ENCODE measurements at places on chromosomes 1 and 21.

DNA sequence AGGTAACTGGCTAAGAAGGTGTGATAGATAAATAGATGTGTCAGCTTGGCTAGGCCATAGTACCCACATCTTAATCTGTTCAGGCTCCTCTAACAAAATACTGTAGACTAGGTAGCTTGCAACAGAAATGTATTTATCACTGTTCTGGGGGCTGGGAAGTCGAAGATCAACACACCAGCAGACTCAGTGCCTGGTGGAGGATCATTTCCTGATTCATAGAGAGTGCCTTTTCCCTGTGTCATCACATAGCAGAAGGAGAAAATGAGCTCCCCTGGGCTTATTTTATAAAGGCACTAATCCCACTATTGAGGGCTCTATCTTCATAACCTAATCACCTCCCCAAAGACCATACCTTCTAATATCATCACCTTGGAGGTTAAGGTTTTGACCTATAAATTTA lies 532.7 kb upstream of the OLFM3 start:
- no peak for DNase-seq

GRCh38 chr1:180195401-180195800 lies 34.7 kb upstream of the LHX4 start:
- no peak for DNase-seq

DNA sequence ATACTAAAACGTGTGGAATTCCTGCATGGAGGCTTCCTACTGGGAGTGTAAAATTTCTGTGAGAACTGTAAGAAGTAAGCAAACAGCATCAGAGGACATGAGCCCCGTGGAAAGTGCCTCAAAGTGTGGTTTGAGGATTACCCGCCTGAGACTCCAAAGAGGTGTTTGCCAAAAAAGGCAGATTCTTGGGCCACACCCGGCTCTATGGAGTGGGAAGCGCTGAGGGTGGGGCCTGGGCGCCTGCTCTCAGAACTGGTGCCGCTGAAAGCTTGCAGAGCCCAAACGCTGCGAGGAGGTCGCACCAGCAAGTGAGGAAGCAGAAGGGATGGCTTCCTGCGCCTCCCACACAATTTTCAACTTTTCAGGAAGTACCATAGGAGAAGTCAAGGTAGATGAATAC lies 43.0 kb upstream of the PSEN2 start:
- DNase-seq = no peak

GRCh38 chr21:41368735-41369104 lies 6.9 kb downstream of the MX2 start:
- no peak for DNase-seq

- no peak for DNase-seq
Measured at GRCh38 chr1:44047131-44047530, 15.9 kb upstream of the SLC6A9 start.

GRCh38 chr1:225410036-225410435 lies 17.8 kb downstream of the LBR start:
- DNase-seq = no peak

GRCh38 chr1:228830954-228831481 lies 95.7 kb downstream of the RHOU start:
- no peak for DNase-seq

GRCh38 chr1:204338360-204338759 lies 21.4 kb downstream of the PLEKHA6 start:
- no peak for DNase-seq

- no peak for DNase-seq
Measured at GRCh38 chr1:204266504-204267034, 52.8 kb upstream of the GOLT1A start.

DNA sequence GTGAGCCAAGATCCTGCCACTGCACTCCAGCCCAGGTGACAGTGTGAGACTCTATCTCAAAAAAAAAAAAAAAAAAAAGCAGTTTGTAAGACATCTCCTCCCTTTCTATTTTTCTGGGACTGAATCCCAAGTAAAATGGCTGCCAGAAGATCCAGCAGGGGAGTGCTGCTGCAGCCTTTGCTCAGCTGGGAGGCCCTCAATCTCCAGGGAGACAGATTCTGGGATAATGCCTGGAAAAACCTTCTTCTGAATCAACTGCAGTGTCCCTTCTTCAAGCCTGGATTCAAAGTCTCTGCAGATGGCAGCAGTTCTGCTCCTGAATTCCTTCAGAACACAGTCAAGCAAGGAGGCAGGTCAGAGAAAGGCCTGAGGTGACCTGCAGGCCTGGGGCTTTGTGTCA lies 191.0 kb upstream of the NRIP1 start:
- DNase-seq = no peak

DNA sequence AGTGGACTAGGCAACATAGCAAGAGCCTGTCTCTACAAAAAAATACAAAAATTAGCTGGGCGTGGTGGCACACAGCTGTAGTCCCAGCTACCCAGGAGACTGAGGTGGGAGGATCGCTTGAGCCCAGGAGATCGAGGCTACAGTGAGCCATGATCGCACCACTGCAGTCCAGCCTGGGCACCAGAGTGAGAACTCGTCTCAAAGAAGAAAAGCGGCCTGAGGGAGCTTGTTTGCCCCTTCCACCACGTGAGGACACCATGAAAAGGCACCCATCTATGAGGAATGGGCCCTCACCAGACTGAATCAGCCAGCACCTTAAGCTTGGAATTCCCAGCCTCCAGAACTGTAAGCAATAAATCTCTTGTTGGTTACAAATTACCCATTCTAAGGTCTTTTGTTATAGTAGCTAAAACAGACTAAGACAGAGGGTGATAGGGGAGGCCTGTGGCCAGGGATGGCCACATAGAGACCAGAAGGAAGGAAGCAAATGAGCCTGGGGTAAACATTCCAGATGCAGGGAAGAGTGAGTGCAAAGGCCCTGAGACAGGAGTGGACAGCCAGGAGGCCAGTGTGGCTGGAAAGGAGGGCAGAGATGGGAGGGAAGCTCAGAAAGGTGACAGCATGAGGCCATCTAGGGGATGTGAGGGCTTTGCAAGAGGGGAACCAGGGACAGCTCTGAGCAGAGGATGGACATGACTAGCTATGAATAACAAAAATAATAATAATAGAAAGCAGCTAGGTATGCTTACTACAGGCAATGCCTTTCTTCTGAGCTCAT lies 120.1 kb downstream of the MATN1 start:
- DNase-seq = no peak

- no peak for DNase-seq
Measured at GRCh38 chr1:223227031-223227430, 84.0 kb upstream of the TLR5 start.

DNA sequence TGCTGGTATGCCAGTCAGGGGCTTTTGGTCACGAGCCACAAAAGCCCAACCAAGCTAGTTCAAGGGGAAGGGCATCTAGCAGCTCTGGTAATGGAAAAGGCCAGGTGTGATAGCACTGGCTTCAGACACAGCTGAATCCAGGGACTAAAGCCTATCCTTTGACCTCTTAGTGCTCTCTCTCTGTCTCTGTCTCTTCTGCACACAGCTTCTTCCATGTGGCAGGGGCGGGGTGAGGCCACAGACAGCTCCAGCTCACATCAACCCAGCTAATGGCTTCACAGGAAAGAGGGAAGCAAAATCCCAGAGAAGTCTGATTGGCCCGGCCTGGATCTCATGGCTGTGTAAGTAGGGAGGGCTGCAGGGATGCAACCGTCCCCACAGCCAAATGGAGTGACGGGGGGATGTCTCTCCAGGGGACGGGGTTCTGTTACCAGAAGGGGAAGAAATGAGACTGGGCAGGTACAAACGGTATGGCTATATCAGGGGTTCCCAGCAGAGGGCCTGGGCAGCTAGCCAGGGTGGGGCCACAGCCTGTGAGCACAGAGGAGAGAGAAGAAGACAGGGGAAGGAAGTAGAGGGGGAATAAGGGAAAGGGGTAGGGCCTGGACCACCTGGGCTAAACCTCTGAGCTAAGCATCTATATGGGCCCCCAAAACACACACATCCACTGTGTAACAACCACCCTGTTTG lies 42.4 kb downstream of the FBXO2 start:
- no peak for DNase-seq

- no peak for DNase-seq
Measured at GRCh38 chr1:96130432-96130831, 591.2 kb upstream of the PTBP2 start.

DNA sequence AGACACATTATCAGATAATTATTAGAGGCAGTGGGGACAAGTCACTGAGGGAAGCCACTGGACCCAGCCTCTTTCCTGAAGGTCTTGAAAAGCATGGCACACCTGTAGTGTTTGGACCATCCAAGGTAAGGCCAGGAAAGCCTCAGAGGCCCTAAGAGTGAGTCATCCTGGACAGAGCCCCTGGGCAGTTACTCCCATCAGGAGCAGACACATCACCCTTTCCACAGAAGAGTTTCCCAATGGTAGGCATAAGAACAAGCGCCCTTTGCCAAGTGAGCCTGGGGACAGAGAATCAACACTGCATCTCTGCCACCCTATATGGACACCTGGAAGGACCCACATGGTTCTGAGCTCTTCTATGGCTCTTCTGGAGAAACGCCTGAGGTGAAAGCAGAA lies 136.0 kb downstream of the PLXNA2 start:
- no peak for DNase-seq

- DNase-seq = no peak
Measured at GRCh38 chr1:230536641-230537155, 105.6 kb upstream of the COG2 start.

- DNase-seq = no peak
Measured at GRCh38 chr1:229621663-229622062, 4.3 kb downstream of the TAF5L start.

GRCh38 chr21:43609501-43610340 lies 49.6 kb downstream of the HSF2BP start:
- DNase-seq = no peak

DNA sequence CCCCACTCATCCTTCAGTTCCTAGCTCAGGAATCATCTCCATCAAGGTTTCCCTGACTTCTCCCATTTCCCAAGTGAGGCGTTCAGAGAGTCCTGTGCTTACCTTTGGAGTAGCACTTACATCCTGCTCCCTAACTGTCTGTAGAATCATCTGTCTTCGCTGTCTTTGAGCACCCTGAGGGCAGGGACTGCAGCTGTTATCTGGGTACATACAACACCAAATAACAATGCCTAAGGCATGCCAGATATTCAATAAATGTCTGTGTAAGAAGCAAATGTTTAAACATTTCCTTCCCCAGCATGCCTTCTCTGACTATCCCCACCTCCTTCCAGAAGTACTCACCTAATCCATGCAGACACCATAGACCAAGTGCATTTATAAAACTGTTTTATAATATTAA lies 65.4 kb downstream of the JAK1 start:
- DNase-seq = no peak

- no peak for DNase-seq
Measured at GRCh38 chr1:24556414-24556795, 518 bp downstream of the NCMAP start.

Data from activated gamma-delta T cell (primary cell).